ENCODE measurements at places on chromosomes 2 and 18. TPM values are rescaled to one million over a fixed set of nuclear protein-coding genes. Genes with fewer than 3 reads are reported as not detected.

DNA sequence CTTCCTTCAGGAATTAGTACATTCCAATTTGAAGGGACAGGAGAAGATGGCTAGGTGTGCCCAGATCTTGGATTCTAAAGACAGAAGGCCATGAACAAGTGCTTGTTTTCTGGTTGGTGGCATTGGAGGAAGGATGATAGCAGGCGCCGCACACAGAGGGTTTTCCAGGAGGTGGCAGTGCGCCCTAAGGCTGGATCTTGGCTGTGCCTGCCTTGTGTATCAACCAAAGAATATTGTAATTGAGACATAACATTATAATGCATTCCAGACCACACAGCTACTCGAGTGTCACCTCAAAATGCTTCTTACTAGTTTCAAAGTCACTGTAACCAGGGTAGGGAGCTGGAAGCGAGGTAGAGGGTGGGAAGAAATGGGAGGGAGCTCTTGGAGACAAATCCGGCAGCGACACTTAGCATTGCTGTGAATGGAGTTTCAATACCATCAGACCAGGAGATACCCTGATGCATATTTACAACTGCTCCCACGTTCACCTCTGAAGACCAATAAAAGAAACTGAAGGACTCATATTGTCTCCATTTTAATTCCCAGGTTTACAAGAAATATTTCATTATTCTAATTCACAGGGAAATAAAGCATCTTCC, 42.5 kb downstream of the CPO start:
- DNase-seq = peak; percentile 69

Gene TANC1
- 12.4 TPM for total RNA-seq

DNA sequence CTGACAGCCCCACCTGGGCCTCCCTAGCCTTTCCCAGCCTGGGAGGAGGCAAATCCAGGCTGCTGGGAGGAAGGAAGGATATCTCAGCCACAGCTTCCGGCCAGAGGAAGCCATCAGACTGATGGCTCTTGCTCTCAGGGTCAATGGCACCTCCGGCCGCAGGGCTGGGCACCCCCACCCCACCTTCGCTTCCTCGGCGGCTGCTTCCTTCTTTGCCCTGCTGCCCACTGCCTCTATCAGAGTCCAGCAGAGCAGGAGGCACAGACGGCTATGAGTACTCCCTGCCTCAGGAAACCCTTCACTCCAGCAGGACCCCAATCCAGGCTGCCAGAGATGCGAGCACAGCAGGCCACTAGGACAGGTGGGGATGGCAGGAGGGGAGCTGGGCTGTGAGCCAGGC, 3.3 kb downstream of the SEMA4C start:
- no peak for DNase-seq

Gene RAMP1
- 13.5 TPM for total RNA-seq

GRCh38 chr2:120960770-120961366, 225.2 kb downstream of the GLI2 start:
- no peak for DNase-seq

Gene VAMP8
- total RNA-seq = 21.2 TPM

GRCh38 chr2:134275058-134275862, 21.4 kb downstream of the MGAT5 start:
- no peak for DNase-seq

Measured in LHCN-M2 (cell line).